IMR-90 (cell line): ENCODE measurements at places on chromosomes 6 and 20. TPM values are rescaled to one million over a fixed set of nuclear protein-coding genes. Genes with fewer than 3 reads are reported as not detected.

DNA sequence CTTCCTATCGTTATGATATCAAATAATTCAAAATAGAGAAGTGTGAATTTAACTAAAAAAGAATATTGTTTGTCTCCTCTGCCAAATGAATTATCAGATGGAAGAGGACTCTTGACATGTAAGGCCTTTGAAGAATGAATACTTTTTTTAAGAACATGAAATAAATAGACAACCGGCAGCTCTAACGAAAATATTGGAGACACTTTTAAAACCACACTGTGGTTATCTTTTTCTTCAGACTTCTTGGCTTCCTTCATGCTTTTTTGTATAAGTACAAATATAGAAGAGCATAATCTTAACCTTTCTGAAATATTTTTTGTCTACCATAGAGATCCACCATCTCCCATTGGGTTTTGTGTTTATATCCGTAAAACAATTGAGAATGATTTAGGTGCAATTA lies 115.2 kb upstream of the SCGN start:
- DNase-seq, result no peak

GRCh38 chr6:78844899-78845298 lies 22.5 kb upstream of the IRAK1BP1 start:
- no peak for DNase-seq

Gene PRKN
- total RNA-seq, result 0.18 and 0.28 TPM in 2 replicates

Gene COL11A2
- total RNA-seq, result under 0.01 TPM in 2 replicates

Gene LY6G6C
- total RNA-seq, result not detected in 2 replicates

- DNase-seq, result peak; percentile 40
These were observed 1.8 kb downstream of the GJA1 start for GRCh38 chr6:121436960-121437850.

DNA sequence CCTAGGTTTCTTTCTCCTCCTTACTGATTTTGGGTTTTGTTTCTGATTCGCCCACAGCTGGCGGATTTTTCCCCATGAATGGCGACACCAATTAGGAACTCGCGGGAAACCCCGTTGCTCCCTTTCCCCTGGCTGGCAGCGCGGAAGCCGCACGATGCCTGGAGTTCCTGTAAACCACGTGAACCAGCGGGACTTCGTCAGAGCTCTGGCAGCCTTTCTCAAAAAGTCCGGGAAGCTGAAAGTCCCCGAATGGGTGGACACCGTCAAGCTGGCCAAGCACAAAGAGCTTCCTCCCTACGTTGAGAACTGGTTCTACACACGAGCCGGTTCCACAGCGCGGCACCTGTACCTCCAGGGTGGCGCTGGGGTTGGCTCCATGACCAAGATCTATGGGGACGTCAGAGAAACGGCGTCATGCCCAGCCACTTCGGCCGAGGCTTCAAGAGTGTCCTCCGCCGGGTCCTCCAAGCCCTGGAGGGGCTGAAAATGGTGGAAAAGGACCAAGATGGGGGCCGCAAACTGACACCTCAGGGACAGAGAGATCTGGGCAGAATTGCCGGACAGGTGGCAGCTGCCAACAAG lies 3.2 kb upstream of the SEC23B start:
- DNase-seq, result peak; percentile 27

GRCh38 chr6:55557146-55557545 lies 21.8 kb downstream of the HMGCLL1 start:
- DNase-seq, result no peak

GRCh38 chr20:2867081-2867864 lies 6.0 kb upstream of the PTPRA start:
- no peak for DNase-seq

Gene BTBD9
- total RNA-seq, result 13.9 and 22.0 TPM in 2 replicates

Gene ARFGEF3
- total RNA-seq, result under 0.01 TPM in 2 replicates

DNA sequence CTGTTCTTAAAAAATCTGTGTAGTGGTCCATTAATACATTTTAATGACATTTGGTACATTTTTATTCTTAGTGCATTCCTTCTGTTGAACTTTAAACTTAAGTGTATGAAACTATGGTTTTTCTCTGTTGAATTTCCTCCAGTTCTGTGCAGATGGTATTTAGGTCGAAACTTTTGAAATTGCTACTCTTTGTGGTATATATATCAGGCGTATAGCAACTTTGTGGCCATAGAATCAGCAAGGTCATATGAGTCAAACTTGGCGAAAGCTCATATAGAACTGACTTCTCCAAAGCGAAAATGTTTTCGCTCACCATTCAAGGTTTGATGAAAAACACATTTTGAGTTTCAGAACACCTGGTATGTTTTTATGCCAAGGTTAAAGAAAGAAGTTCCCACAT lies 93.7 kb downstream of the MAP3K4 start:
- peak; percentile 10 for DNase-seq

Gene SNAP25
- 1.1 and 2.8 TPM in 2 replicates for total RNA-seq

- DNase-seq, result no peak
These were observed 490 bp downstream of the JAG1 start for GRCh38 chr20:10673176-10673841.

Gene AURKA
- total RNA-seq, result 83.3 and 88.0 TPM in 2 replicates

Gene ASIP
- not detected in 2 replicates for total RNA-seq

DNA sequence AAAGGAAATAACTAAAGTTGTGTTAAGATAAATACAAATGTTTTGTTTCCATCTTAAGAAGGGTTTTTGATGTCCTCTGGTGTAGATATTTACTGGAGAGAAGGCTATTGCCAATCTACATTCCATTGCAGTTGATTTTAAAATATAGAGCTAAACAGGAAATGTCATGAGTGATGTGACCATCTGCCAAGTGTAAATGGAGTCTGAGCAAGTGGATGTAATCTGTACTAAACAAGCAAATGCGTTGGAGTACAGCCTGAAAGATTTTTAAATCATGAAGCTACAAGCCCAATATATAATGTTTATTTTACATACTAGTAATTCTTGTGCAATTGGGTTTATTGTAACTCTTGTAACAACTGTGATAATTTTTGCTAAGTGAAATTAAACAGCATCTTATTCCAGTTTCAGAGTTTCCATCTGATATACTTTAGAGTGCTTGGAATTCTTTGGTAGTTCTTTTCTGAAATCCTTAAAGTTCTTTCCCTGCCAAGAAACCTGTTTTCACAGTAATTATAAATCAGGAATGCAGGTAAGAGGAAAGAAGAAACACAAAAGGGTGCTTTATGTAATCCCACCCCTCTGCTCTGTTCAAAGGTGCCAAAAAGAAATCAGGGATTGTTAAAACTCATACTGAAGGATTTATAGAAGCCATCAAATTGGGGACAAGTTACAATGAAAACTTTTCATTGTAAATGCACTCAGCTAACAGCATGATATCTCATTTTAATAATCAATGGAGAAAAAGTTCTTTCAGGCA lies 47.2 kb upstream of the FLRT3 start:
- DNase-seq, result peak; percentile 59

DNA sequence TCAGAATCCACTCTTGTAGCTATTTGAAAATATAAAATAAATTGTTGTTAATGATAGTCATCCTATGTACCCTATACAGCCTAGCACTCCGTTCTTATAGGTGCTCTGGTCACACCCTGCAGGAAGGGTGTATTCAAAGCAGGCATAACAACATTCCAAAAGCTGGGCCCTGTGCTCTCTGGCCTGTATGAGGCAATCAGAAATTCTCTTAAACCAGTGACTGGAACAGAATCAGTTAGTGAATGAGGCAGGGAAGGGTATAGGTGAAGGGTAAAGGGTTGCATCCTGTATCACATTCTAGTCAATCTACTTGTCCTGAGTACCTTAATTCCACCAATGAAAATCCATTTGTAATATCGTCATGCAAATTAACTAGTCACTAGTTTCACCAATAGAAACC lies 154.5 kb upstream of the ZNF217 start:
- no peak for DNase-seq

Gene EYS
- under 0.01 TPM in 2 replicates for total RNA-seq

Gene GABRR1
- not detected in 2 replicates for total RNA-seq

Gene DUSP15
- not detected in 2 replicates for total RNA-seq

DNA sequence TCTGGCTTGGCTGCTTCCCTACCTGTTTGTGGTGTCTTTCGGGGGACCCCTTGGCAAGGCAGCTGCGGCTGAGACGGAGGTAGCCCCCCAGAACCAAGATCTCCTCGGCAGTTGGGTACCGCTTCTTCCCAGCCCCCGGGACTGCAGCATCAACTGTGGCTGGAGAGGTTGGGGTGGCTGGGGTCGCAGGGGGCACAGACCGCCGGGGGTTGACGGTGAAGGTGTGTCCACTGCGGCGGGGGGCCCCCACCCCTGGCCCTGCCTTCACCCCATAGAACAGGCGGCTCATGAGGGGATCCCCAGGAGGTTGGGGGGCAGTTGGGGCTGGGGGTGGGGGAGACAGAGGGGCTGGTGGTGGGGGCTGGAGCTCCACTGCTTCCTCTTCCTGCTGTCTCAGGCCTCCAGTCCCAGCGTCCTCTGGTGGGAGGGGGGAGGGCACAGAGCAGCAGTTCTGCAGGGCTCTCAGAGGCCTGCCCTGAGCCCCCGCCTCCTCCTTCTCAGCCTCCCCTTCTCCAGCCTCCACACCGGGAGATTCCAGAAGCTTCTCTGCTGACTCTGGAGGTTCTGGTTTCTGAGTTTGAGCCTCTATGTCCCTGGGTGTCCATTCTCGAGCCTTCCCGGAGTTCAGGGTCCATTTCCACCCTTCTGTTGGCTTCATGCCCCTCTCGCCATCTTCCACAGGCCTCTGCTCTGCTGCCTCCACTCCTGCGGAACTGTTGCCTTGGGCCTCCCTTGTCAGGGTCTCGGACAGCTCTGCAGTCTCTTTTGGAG lies 1.9 kb downstream of the PPP1R18 start:
- DNase-seq, result peak; percentile 44

Gene CRIP3
- not detected in 2 replicates for total RNA-seq

DNA sequence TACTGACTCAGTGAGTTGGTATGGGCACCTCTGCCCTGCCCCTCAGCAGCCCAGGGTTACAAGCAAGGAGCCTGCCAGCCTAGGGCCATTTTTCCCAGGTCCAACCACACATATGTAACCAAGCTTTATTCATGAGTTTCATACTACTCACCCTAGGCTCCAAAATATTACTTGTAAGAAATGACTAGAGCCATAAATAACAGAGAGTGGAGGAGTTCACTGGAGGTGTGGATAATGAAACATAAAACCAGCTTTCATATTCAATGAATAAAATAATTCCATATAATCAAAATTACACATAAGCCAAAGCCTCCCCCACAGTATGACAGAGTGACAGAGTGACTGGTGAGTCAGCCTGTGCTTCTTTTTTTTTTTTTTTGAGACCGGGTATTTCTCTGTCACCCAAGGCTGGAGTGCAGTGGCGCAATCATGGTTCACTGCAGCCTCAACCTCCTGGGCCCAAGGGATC lies 229.8 kb upstream of the SASH1 start:
- DNase-seq, result no peak

Gene KIF6
- total RNA-seq, result under 0.01 TPM in 1 of 2 replicates, not detected in the other

DNA sequence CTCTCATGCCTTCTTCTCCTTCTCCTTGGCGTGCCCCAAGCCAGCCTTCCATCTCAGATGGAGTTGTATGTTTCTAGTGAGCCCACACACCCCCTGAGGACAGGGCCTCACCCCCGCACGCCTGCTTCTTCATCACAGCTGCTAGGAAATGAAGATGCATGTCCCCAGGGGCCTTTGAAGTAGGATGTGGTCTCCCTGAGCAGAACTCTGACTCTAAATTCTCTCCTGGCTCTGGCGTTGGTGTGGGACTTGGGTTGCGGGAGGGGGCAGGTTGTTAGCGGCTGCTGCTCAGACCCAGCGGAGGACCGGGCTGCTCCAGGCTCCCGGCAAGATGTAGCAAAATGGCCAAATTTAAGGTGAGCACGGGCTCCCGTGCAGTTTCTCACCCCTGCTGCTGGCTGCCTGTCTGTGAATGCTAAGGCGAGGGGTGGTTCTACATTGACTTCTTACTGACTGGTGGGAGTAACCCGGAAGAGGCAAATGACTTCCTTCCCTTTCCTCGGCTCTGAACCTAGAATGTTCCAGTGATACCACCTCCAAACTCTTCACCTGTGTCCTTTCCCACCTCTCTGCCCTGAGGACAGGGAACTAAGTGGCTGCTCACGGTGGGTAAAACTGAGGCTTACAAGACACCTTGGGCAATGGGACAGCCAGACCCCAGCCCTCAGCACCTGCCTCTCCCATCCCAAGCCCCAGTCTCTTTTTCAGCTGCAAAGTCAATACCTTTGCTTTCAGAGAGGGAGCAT lies 8.8 kb downstream of the SYNJ2 start:
- no peak for DNase-seq

DNA sequence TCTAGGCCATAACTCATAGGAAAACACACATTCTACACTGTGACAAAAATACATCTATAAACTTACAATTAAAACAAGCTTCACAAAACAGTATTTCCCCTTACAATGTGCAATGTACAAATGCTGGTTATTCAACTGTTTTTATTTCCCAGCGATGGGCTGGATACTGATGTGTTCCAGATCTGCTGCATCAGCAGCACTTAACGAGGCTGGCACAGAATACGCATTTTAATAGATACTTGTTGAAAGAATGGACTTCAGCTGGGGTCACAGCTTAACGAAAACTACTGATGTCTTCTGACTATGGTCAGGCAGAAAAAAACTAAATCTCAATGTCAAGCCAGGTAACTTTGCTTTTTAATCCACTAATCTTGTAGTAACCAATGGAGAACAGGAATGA lies 70.9 kb downstream of the B4GALT5 start:
- DNase-seq, result no peak

DNA sequence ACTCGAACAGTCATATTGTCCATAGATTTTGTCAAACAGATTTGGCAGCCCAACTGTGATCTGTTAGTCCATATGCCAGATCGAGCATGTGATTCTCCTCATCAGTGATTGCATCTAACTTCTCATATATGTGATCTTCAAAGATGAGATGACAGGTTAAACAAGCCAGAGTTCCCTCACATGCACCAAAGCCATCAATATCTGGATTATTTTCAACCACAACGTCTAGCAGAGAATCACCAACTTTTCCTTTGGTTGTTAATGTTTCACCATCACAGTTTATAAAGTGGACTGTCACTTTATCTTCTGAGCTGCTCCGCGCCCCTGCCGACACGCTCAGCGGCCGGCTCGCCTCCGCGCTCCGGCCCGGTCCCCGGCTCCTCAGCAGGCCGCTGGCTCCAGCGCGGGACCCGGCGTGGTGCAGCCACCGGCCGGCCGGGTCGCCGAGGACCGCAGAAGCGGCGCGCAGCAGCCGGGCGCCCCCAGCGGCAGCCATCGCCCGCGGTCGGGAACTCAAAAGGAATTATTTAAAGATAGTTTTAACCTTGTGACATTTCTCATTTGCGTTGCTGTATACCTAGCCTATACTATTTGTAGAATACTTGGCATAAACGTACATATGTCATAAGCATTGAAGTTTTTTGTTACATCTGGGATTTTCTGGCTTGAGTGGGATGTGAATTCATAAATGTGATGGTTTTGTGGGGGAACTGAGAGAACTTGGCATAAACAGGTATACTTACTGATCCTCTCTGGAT lies 40.1 kb upstream of the DYNLRB1 start:
- peak; percentile 21 for DNase-seq

GRCh38 chr6:85192186-85192585 lies 257.7 kb upstream of the NT5E start:
- DNase-seq, result peak; percentile 31

Gene WASF1
- 3.0 and 4.4 TPM in 2 replicates for total RNA-seq

Gene PRDM13
- total RNA-seq, result not detected in 2 replicates
